ENCODE measurements at places on chromosomes 4 and X. TPM values are rescaled to one million over a fixed set of nuclear protein-coding genes. Genes with fewer than 3 reads are reported as not detected.

Gene BEX2
- 2.6 TPM for total RNA-seq

Gene BEX1
- 9.0 TPM for total RNA-seq

Gene CACNA1F
- total RNA-seq: not detected

Gene VCX
- total RNA-seq: not detected

Gene RASGEF1B
- total RNA-seq: not detected

Gene IQCM
- not detected for total RNA-seq

Gene MAGEA1
- not detected for total RNA-seq

Gene MID1
- total RNA-seq: 4.6 TPM

Gene DACH2
- total RNA-seq: 0.14 TPM
